ENCODE measurements at places on chromosomes 3 and 15.

DNA sequence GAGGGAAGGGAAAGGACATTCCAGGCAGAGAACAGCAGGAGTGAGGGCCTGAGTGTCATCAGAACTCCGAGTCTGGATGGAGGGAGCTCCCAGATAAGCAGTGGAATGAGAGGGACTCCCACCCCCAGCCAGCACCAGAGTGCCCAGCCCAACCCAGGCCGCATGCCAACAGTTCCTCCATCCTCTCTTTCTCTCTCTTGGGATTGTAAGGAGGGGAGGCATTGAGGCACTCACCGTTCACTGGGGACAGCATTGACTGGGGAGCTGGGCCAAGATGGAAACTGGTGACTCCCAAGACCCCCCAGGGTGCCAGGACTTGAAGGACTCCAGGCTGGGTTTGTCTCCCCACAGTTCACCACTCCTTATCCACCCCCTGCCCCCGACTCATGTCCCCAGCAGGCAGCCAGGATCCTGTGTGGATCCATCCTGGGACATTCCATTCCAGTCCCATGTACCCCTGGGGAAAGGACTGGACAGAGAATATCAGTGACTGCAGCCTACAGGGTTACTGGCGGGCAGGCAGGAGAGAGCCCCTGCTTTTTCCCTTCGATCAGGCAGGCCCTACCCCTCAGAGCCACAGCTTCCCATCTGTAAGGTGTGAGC lies 15.7 kb downstream of the PTH1R start:
- no peak for DNase-seq

DNA sequence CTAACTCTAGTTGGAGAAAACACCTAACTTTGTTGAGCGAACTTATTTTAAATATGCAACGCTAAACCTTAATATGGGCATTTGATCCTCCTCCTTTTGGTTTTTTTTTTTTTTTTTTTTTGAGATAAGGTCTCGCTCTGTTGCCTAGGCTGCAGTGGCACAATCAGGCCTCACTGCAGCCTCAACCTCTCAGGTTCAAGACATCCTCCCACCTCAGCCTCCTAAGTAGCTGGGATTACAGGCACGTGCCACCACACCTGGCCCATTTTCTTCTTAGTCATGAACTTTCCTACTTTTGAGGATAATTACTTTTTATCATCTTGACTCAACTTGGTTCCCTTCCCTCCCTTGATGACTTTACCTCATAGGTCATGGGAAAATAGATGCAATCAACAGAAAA lies 3.9 kb downstream of the NUSAP1 start:
- DNase-seq, result no peak

DNA sequence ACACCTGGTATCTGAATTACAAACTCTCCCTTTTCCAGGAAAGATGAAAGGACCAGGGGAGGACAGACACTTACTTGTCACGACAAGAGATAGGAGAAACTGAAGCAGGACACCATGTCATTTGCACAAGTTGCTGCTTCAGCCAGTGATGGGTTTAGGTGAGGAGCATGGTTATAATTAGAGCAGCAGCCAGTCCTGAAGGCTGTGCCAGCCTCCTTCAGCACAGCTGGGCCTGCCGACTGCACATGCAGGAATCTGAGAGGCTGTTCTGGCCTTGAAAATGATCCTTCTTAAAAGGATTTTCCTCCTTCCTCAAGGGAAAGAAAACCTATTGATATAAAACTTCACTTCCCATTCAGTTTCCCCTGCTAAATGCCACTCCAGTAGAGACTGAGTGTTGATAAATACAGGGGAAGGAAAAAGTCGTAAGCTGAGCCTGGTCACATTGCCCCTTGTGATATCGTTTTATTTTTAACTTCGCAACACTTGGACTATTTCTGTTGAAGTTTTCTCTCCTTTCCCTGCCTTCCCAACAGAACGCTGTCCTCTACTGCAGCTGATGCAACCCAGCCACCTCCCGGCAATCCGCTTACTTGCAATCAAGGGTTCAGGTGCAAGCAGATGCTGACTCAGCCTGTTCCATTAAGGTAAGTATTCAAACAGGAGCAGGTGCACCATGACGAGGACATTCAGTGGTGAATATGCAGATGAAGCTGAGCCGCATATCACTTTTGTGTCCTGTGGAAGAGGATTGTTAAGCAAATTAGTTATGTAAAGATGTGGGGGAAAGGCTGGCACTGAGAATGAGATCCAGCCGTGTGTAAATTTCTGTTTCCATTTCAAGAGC lies at the start of gene FBXO40:
Gene FBXO40 (plus strand): TSS at position 524 of the 847 bp plus-strand sequence. CDS start 27,197 bp downstream, outside the sequence.
- DNase-seq, result no peak

DNA sequence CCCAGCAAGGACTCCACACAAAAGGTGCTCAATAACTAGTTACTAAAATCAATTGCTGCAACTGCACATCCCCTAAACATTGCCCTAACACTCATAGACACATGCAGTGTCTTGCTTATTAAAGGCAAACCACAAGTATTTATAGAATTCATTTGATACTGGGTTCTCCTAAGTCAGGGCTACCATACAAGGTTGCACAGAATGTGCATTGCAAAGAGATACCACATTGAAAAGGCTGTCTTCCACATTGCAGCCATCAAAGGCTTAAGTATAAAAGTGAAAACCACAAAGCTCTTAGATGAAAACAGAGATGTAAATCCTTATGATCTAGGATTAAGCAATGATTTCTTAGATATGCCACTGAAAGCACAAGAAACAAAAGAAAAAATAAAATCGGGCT lies 33.6 kb upstream of the TOPAZ1 start:
- DNase-seq, result no peak

DNA sequence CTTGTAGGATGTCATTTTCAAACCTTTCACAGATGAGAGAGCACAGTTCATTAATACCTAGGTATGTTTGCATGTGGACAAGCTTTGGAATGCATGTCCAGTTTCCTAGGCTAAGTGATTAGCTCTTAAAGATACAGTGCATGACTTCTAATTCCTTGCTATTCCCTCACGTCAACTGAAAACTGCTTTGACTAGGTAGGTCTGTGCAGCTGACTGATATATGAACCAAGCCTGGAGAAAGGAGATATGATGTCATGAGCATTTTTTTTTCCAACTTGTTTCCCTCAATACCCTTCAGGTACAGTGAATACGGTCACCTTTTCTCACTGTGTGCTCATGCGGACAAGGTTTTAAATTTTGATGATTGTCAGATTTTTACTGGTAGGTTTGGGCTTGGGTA lies 41.6 kb upstream of the TASOR start:
- no peak for DNase-seq
